ENCODE measurements at places on chromosomes 1 and 21.

- no peak for DNase-seq
Observed at GRCh38 chr1:203526572-203526971, 32.6 kb downstream of the OPTC start.

- no peak for DNase-seq
Observed at GRCh38 chr1:206512058-206512850, 4.9 kb downstream of the RASSF5 start.

GRCh38 chr21:15627823-15628222, 102.0 kb upstream of the USP25 start:
- DNase-seq = no peak

GRCh38 chr21:29219165-29219770, 79.5 kb upstream of the BACH1 start:
- no peak for DNase-seq

GRCh38 chr1:76124196-76124595, 49.6 kb downstream of the ST6GALNAC3 start:
- no peak for DNase-seq

- no peak for DNase-seq
Observed at GRCh38 chr1:209053587-209053986, 529.9 kb upstream of the CAMK1G start.

DNA sequence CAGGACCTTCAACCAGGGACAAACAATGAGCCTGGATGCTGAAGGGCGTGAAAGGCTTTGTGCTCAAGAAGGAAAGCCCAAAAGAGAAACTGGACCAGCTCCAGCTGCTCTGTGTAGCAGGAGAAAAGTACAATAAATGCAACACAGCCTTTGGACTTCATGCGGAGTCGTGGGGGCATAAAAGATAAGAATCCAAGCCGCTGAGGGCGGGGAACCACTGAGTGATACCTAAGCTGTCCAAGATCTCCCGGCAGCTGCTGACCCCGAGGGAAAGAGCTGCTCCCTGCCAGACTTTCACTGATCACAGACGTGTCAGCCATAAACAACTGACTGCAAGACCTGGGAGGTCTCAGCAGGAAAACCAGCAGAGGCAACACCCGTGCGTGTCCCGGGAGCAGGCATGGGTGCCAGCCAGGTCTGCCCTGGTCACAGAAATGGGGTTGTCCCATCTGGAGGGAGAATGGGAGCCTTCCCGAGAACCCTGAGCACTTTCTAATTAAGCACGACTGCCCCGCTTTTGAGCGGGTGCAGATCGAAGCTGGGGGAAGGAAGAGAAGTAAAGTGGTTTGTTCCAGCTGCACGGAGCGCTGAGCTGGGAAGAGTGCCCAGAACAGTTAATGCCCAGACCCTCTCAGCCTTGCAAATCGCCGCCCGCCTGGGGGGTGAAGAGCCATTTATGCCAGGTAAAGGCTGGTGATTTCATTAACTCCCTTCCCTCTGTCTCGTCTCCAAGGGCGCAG, 68.3 kb upstream of the TARDBP start:
- no peak for DNase-seq

DNA sequence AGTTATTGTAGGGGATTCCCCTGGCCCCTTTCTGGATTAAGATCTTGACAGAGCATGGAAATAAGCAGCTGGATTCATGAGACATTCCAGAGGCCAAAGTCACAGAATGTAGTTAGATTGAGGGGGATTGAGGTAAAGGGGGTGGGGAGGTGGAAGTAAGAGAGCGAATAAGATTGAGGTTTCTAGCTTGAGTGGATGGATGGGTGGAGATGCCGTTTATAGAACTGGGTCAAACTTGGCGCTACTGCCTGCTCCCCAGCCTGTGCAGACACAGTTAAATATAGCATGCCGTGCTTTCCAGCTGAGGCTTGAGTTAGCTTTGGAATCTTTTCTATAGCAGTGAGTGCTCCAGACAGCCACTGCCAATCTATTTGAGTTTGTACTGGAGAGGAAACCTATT, 85.7 kb downstream of the DYRK1A start:
- no peak for DNase-seq

DNA sequence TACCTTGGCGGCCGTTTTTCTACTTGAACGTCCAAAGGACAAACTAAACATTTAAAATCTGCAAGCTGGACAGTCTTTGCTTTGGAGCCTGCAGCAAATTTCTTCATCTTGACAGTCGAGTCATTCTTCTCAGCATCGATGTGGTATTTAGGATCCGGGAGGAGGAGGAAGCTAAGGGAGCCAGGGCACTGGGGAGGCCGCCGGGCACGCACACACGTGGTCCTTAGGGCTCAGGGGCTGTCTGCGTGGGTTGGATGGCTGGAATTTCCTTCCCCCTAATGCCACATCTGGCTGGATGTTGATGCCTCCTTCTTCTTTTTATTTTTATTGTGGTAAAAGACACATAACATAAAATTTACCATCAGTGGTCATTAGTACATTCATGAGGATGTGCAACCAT, 300.9 kb downstream of the CAMTA1 start:
- DNase-seq = no peak

GRCh38 chr1:243748227-243748626, 101.8 kb downstream of the AKT3 start:
- DNase-seq = no peak

GRCh38 chr1:156148216-156148615, 5.2 kb upstream of the SEMA4A start:
- no peak for DNase-seq

DNA sequence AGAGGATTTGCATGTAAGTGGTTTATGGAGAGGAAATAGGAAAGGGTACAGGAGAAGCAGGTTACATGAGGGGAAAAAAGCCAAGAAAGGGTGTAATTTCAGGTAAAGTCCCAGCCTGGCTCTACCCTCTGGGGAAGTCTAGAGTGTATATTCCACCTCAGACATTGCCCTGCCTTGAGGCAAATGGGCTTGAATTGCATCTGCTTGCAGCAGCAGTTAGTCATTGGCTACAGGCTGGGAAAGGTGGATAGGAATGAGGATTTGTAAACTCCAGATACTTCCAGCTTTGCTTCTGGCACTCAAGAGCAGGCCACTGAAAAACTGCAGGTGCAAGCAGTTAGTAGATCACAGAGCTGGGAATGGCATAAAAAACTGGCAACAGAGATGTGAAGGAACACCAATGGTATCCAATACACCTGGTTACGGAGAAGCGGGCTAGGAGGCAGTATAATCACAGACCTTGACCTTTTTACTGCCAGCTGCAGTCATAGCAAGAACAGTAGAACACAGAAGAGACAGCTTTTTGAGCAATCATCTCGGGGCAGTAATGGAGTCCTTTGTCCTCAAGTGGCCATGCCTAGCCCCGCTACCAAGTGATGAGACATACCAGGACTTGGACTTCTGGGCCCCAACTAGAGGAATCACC, 226.9 kb upstream of the NRIP1 start:
- no peak for DNase-seq

GRCh38 chr1:101484689-101485338, 248.0 kb downstream of the S1PR1 start:
- no peak for DNase-seq

- no peak for DNase-seq
Observed at GRCh38 chr1:219244864-219245263, 71.2 kb downstream of the LYPLAL1 start.

DNA sequence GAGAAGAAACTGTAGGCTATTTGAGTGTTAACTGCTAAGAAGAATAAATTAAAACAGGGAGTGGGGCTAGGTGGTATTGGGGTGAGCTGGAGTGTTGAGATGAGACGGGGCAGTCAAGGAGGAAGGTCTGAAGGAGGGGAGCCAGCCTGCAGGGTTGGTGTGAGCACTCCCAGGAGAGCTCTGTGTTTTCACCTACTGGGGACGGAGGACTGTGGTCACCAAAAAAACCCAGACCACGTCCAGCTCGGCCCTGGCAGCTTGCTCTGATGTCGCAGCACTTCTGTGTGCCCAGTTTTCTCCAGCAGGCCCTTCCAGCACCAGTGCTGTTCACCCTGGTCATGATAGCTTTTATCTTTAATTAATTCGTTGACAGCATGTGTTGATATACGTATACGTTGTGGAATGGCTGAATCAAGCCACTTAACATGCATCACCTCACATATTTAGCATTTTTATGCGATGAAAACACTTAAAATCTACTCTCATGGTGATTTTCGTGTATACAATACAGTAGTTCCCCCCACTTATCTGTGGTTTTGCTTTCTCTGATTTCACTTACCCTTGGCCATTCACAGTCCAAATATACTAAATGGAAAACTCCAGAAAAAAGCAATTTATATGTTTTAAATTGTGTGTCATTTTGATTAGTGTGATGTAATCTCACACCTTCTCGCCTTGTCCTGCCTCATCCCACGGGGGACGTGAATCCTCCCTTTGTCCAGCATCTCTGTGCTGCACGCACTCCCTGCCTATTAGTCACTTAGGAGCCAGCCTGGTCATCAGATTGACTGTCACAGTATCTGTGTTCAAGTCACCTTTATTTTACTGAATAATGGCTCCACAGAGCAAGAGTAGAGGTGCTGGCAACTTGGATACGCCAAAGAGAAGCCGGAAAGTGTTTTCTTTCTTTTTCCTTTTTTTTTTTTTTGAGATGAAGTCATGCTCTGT, 12.3 kb downstream of the FAM3B start:
- no peak for DNase-seq

DNA sequence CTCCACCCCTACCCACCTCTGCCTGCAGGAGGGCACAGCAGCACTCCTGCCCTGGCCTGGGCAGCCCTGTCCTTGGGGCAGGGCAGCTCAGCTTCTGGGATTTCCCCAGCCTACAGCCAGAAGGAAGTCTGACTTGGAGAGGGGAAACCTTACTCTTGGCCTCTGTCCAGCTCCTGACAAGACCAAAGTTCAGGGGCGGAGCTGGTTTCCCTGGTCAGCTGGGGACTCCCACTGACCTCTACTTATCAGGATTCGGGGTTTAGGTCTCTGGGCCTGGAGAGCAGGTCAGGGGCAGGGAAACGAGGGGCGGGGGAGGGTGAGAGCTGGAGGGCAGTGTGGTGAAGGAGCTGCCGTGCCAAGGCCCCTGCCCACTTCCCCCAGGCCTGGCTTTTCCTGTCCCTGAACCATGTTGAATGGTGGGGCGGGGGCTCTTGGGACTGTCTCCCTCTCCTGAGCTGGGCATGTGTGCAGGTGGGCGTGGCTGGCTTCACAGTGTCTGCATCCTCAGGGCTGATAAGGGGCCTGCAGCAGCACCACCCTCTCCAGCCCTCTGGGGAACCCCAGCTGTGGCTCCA, 16.8 kb upstream of the ETV3 start:
- DNase-seq = no peak

DNA sequence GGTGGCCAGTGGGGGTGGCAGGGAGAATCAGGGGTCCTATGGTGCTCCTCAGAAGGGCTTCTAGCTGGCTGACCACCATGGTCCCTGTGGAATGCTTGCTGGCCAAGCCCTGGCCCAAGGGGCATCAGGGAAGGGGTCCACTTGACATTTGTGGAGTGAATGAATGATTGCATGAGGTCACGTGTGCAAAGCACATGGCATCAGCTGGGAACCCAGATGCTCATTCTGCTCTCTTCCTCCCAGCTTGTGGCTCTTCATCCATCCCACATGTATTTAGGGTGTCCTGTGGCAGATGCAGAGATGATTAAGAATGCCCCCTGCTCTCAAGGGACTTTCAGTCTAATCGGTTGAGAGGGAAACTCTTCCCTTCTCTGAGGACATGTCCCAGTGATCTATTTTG, 27.1 kb upstream of the PADI4 start:
- DNase-seq = no peak

GRCh38 chr21:30336596-30336995, 898 bp downstream of the KRTAP27-1 start:
- DNase-seq = no peak

DNA sequence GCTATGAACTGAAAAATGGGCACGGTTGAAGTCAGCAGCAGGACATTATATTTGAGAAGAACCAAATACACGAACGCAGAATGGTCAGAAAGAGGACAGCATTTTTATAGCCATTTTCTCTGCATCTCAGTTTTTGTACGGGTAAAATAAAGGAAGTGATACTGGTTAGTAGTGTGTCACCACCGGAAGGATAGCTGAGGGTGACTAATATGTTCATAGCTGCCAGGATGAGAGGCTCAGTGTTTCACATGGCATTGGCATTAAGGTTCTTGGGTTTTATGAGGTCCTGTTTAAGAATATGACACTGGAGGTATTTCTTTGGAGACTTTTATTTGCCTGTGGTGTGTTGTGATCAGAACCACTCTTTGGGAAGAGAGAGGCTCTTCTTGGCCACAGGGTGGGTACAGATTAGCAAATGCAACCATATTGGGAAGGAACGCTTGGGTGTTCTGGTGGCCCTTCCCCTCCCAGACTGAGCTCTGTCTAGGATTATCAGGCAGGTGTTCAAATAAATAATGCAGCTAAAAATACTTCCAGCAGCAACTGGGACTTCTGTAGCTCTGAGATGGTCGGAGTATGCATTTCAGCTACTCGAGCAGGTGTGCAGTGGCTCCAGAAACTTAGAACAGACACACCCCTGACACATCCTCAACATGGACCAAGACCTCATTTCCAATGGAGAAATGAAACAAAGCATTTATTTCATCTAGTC, 158.2 kb downstream of the PBX1 start:
- DNase-seq = no peak

GRCh38 chr1:76680651-76681050, 186.6 kb upstream of the ST6GALNAC5 start:
- no peak for DNase-seq

- DNase-seq = no peak
Observed at GRCh38 chr1:166914111-166914510, 38.0 kb upstream of the TADA1 start.

- no peak for DNase-seq
Observed at GRCh38 chr1:172997941-172998361, 52.8 kb downstream of the TNFSF18 start.

GRCh38 chr1:211359876-211360275, 33.2 kb downstream of the TRAF5 start:
- DNase-seq = no peak
